Spinal cord (tissue), 10 donors: ENCODE measurements at places on chromosomes 3 and 15. TPM values are rescaled to one million over a fixed set of nuclear protein-coding genes. Genes with fewer than 3 reads are reported as not detected.

GRCh38 chr3:47664519-47664918 lies 85.9 kb upstream of the CSPG5 start:
- no peaks in the 10 kb centered on the region for H3K27me3 ChIP-seq
- no peak overlapping the region for H3K4me3 ChIP-seq
- no peak overlapping the region for H3K27ac ChIP-seq
- peaks cover 25% of the 10 kb centered on the region for H3K36me3 ChIP-seq
- DNase-seq = peak; percentile 52
- H3K4me1 ChIP-seq = no peaks in the 10 kb centered on the region

GRCh38 chr15:65101411-65101890 lies 13.5 kb downstream of the UBAP1L start:
- peaks cover 75% of the 10 kb centered on the region for H3K36me3 ChIP-seq
- DNase-seq = peak; percentile 68
- H3K4me1 ChIP-seq = peaks cover 8% of the 10 kb centered on the region
- H3K27ac ChIP-seq = no peak overlapping the region
- no peaks in the 10 kb centered on the region for H3K27me3 ChIP-seq
- no peak overlapping the region for H3K4me3 ChIP-seq

- H3K4me3 ChIP-seq = no peak overlapping the region
- no peak overlapping the region for H3K27ac ChIP-seq
- H3K36me3 ChIP-seq = no peaks in the 10 kb centered on the region
- no peak for DNase-seq
- H3K4me1 ChIP-seq = peaks cover 9% of the 10 kb centered on the region
Measured at GRCh38 chr3:4504340-4505261, 11.5 kb downstream of the ITPR1 start.

The RTP1 gene
- total RNA-seq = 0.40 TPM

The PDIA5 gene
- 9.5 TPM for total RNA-seq

The ACTRT3 gene
- 6.0 TPM for total RNA-seq

The ECE2 gene
- 3.6 TPM for total RNA-seq

DNA sequence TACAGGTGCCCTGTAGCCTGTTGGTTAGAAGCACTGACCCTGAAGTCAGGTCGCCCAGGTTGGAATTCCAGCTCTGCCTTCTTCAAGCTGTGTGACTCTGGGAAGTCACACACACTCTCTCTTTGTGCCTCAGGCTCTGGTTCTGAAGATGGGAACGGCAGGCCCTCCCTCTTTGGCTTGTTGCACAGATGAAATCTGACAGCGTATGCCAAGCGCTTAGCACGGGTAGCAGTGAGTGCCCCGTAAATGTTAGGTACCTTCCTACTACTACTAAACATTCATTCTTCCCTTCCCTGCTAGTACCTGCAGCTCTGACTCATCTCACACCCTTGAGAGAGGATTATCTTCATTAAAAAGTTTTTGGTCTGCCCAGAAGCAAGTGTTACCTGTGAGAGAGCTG lies 139.0 kb downstream of the PGPEP1L start:
- no peak overlapping the region for H3K4me3 ChIP-seq
- H3K27me3 ChIP-seq = no peaks in the 10 kb centered on the region
- H3K36me3 ChIP-seq = no peaks in the 10 kb centered on the region
- no peak for DNase-seq
- H3K27ac ChIP-seq = no peak overlapping the region

The BBX gene
- total RNA-seq = 72.0 TPM

DNA sequence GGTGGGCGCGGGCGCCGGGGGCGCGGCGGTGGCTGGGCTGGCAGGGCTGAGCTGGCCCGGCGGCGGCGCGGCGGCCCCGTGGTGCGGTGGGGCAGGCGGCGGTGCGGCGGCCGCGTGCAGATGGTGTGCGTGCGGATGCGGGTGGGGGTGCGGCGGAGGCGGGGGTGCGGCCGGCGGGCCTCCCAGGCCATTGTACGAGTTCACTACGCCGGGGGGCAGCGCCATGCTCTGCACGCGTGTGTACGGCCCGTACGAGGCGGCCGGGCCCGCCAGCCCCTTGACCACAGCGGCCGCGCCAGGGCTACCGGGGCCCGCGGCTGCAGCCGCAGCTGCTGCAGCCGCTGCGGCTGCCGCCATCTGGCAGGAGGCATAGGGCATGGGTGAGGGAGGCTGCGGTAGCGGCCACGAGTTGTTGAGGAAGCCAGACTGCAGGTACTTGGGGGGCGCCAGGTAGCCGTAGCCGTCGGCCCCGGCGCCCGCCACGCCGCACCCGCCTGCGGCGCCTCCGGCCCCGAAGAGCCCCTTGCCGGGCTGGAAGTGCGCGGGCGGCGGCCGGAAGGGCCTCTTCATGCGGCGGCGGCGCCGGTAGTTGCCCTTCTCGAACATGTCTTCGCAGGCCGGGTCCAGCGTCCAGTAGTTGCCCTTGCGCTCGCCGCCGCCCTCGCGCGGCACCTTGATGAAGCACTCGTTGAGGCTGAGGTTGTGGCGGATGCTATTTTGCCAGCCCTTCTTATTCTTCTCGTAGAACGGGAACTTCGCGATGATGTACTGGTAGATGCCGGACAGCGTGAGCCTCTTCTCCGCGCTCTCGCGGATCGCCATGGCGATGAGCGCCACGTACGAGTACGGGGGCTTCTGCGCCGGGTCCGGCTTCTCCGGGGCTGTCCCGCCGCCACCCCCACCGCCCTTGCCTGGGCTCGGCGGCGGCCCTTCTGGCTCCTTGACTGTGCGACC lies 951 bp downstream of the FOXL2 start:
- H3K4me1 ChIP-seq = peaks cover 50% of the 10 kb centered on the region
- H3K27me3 ChIP-seq = peaks cover 99% of the 10 kb centered on the region
- peak overlapping the region; percentile 26 for H3K4me3 ChIP-seq
- H3K36me3 ChIP-seq = no peaks in the 10 kb centered on the region

- peaks cover 3% of the 10 kb centered on the region for H3K4me1 ChIP-seq
- no peak for DNase-seq
- no peaks in the 10 kb centered on the region for H3K27me3 ChIP-seq
- no peak overlapping the region for H3K4me3 ChIP-seq
Measured at GRCh38 chr3:362681-363338, 166.2 kb downstream of the CHL1 start.

The HHATL gene
- total RNA-seq = 2.1 TPM

- peaks cover 76% of the 10 kb centered on the region for H3K4me1 ChIP-seq
- H3K4me3 ChIP-seq = no peak overlapping the region
- no peaks in the 10 kb centered on the region for H3K27me3 ChIP-seq
- H3K27ac ChIP-seq = no peak overlapping the region
Measured at GRCh38 chr3:138366006-138366759, 17.8 kb downstream of the MRAS start.

DNA sequence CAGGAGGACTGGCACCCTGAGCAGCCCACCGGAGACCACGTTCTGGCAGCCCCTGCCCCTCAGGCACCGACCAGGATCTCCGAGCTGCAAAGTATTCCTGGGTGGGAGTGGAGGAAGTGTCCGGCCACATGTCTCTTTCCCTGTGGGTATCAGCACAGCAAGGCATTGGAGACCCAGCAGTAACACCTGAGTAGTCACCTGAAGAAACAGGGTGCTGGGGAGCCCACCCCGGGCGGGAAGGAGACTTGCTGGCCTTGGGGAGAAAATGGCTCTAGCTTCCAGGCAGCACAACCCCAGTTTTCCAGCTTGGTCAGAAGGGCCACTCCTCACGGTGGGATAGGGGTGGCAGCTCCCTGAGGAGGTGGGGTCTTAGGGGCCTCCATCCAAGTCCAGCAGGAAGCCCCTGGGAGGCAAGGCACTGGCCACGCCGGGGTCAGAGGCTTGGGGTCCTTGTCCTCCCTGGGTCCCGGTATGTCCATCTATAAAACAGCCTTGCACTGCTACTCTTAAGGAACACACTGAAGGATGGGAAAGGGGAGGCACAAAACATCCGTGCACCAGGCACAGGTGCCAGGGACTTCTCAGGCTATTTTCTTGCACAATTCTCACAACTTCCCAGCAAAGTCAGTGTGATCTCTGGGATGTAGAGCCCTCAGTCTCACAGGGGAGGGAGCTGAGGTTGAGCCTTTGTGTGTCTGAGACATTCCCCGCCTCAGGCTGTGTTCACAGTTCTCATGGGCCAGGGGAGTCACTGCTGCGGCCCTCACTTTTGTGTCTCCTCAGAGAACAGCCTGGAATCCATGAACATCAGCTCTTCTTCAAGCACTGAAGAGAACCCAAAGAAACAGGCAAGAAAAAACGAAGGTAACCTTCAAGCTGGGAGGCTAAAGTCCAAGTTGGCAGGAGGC lies 11.9 kb downstream of the CFAP100 start:
- H3K4me3 ChIP-seq = no peak overlapping the region
- no peak for DNase-seq
- H3K4me1 ChIP-seq = no peaks in the 10 kb centered on the region
- peaks cover 17% of the 10 kb centered on the region for H3K36me3 ChIP-seq
- no peaks in the 10 kb centered on the region for H3K27me3 ChIP-seq
- no peak overlapping the region for H3K27ac ChIP-seq

The CLSTN2 gene
- total RNA-seq = 44.5 TPM

DNA sequence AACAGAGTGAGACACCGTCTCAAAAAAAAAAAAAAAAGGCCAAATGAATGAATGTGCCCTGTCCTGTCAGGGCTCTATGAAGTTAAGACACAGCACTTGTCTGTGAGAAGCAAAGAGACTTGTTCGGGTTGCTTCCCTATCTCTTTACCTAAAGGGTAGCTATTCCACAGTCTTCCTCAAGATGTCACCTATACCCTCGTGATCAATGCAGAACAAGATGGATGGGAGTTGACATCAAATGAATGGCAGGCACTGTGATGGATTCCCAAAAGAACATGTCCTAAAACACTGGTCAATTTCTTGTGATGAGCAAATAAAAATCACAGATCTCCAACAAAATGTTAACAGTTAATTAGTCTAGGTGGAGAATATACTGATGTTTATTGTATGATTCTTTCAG lies 9.5 kb downstream of the TADA3 start:
- H3K27me3 ChIP-seq = no peaks in the 10 kb centered on the region
- H3K4me3 ChIP-seq = no peak overlapping the region
- no peak overlapping the region for H3K27ac ChIP-seq
- no peaks in the 10 kb centered on the region for H3K4me1 ChIP-seq
- H3K36me3 ChIP-seq = peaks cover 73% of the 10 kb centered on the region

GRCh38 chr15:84824260-84825007 lies 7.3 kb downstream of the ALPK3 start:
- H3K27me3 ChIP-seq = no peaks in the 10 kb centered on the region
- peaks cover 2% of the 10 kb centered on the region for H3K36me3 ChIP-seq
- H3K4me1 ChIP-seq = peaks cover 45% of the 10 kb centered on the region
- no peak overlapping the region for H3K4me3 ChIP-seq
- DNase-seq = no peak

The MST1R gene
- total RNA-seq = 0.88 TPM

- H3K4me3 ChIP-seq = peak overlapping the region; percentile 70
- no peak for DNase-seq
- peaks cover 21% of the 10 kb centered on the region for H3K4me1 ChIP-seq
Measured at GRCh38 chr3:123067689-123068600, 1.1 kb downstream of the PDIA5 start.

- no peak overlapping the region for H3K27ac ChIP-seq
- DNase-seq = no peak
- H3K4me3 ChIP-seq = no peak overlapping the region
Measured at GRCh38 chr15:90483637-90484036, 46.1 kb upstream of the CRTC3 start.

GRCh38 chr3:175020101-175020500 lies 161.0 kb downstream of the NAALADL2 start:
- DNase-seq = no peak
- no peak overlapping the region for H3K4me3 ChIP-seq
- H3K27me3 ChIP-seq = no peaks in the 10 kb centered on the region

The CHRNA5 gene
- 0.99 TPM for total RNA-seq

GRCh38 chr3:118098827-118099226 lies 935.8 kb downstream of the IGSF11 start:
- no peak for DNase-seq
- H3K27me3 ChIP-seq = no peaks in the 10 kb centered on the region
- no peak overlapping the region for H3K27ac ChIP-seq
- no peaks in the 10 kb centered on the region for H3K36me3 ChIP-seq
- H3K4me3 ChIP-seq = no peak overlapping the region

The TM4SF1 gene
- total RNA-seq = 106 TPM

DNA sequence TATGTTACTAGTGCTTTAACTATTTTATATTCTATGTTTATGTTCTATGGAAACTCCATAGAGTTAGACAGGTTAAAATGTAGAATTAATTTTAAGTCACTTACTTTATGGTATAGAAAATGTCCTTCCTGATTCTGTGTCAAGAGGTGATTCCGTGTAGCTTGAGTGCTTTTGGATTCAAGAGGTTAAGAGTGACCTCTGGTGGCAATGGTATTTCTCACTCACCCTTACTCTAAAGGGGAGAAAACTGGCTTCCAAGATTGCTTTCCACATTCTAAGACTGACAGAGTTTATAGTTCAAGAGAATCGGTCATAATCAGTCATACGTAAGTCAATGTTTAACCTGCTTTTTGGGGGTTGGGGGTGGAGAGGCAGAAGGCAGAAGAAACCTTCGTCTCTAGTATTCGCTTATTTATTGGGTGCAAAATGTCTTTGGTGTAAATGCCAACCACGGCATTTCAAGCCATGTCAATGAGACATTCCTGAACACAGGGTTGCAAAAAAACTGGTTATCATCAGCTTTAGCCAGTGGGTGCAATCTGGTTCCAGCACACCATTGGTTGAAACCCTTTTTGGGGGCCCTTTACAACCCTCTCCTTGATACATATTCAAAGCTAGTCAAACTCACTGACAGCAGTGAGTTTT lies 92.0 kb upstream of the VGLL3 start:
- no peak for DNase-seq
- H3K27me3 ChIP-seq = no peaks in the 10 kb centered on the region
- H3K36me3 ChIP-seq = no peaks in the 10 kb centered on the region
- no peak overlapping the region for H3K27ac ChIP-seq
- H3K4me1 ChIP-seq = no peaks in the 10 kb centered on the region
- H3K4me3 ChIP-seq = no peak overlapping the region

The GNAT1 gene
- total RNA-seq = not detected

DNA sequence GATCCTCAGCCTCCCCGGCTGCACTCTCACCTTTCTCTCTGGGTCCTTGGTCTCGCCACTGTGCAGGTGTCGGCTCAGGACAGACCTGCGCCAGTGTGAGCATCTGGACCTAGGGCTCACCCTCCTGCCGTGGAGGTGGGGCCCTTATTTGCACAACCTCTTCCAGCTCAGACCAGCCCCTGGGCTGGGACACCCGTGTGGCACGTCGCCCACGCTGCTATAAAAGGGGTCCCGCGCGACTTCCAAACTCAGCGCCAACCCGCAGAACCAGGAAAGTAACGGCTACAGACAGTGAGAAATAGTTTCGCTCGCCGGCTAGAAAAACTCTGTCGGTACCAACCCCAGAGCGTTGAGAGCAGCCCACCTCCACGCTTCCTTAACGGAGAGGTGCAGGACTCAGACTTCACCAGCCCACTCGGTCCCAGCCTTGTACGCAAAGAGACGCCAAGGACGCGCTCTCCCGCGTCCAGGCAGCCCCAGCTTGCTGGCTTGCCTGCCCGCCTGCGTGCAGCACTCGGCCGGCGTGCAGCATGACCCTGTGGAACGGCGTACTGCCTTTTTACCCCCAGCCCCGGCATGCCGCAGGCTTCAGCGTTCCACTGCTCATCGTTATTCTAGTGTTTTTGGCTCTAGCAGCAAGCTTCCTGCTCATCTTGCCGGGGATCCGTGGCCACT lies at the start of the genes DUOX2 and DUOXA2:
TSS of gene DUOX2 (minus strand) at position 97 of the 675 bp plus-strand sequence. CDS start 761 bp downstream, outside the sequence.
TSS of gene DUOXA2 (plus strand) at position 251 of the 675 bp plus-strand sequence. CDS start at position 531, 280 bp downstream.
- no peaks in the 10 kb centered on the region for H3K36me3 ChIP-seq

The ZBED2 gene
- total RNA-seq = 0.11 TPM

- H3K4me1 ChIP-seq = peaks cover 37% of the 10 kb centered on the region
- no peak for DNase-seq
- H3K27me3 ChIP-seq = no peaks in the 10 kb centered on the region
Measured at GRCh38 chr3:50422153-50422552, 62.8 kb upstream of the TMEM115 start.
